ENCODE measurements at places on chromosomes 12 and 14.

DNA sequence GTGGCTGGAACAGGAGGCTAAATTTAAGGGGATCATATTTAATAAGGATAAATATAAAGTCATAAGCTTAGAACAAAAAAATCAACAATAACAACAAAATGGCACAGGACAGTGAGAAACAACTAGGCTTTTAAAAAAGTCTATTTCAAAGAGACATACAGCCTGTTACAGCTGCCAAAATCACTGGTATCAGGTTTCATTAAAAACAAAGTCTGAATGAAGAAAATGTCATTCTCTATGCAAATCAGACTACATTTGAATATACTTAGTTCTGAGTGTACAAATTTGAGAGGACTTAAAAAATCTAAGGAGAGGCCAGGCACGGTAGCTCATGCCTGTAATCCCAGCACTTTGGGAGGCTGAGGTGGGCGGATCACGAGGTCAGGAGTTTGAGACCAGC is 44.0 kb downstream of the TFCP2 start:
- H3K36me3 ChIP-seq = no peaks in the 10 kb centered on the region
- H3K4me3 ChIP-seq = no peak overlapping the region
- H3K27ac ChIP-seq = no peak overlapping the region

GRCh38 chr14:64728106-64728505 is 23.9 kb downstream of the PLEKHG3 start:
- H3K4me1 ChIP-seq = peaks cover 30% of the 10 kb centered on the region
- no peak overlapping the region for H3K27ac ChIP-seq
- DNase-seq = no peak
- H3K4me3 ChIP-seq = no peak overlapping the region
- peaks cover 17% of the 10 kb centered on the region for H3K36me3 ChIP-seq
- H3K27me3 ChIP-seq = no peaks in the 10 kb centered on the region

- peaks cover 9% of the 10 kb centered on the region for H3K4me1 ChIP-seq
- H3K36me3 ChIP-seq = no peaks in the 10 kb centered on the region
- H3K27me3 ChIP-seq = peaks cover 11% of the 10 kb centered on the region
- no peak for DNase-seq
Measured at GRCh38 chr14:61264651-61265050, 16.5 kb downstream of the TMEM30B start.

- DNase-seq = peak; percentile 52
- H3K4me3 ChIP-seq = no peak overlapping the region
- no peaks in the 10 kb centered on the region for H3K36me3 ChIP-seq
Measured at GRCh38 chr12:19643635-19644034, 204.3 kb downstream of the AEBP2 start.

DNA sequence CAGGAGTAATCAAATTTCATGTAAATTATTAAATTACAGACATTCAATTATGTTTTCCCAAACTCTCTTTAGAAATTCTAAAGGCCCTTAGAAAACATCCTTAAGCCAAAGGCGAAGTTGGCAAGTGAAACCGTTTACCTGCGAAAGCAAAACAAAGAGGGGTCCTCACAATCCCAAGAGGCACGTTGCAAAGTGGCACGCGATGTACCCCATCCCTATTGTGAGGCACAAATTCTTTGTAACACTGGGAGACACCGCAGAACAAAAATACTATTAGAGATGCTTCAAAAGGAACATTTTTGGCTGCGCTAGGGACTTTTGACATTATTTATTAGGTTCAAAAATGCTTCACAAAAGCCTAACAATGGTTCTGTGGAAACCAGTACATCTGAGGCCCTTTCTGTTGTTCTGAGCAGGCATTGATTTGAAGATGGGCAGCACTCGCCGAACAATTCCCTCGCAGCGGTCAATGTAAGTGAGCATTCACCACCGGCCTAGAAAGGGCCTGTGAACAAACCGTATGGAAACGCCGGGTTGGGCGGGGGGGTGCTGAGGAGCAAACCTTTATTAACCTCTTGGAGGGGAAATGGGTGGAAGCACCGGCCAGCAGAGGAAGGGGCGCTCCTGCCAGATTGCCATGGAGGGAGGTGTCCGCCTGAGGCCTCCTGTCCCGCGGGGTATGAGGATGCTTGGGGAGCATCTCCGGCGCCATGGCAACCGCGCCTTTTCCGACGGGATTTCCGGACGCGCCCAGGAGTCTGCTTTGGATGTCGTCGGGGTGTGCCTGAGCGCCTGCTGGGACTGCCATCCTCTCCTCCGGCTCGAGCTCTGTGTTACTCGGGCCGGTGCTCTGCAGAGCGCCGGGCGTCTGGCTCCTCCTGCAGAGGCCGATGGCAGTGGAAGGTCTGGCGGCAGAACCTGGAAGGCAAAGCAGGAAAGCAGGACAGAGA is 193.9 kb downstream of the C12orf42 start:
- H3K27me3 ChIP-seq = peaks cover 3% of the 10 kb centered on the region
- H3K27ac ChIP-seq = no peak overlapping the region
- no peak for DNase-seq
- H3K4me1 ChIP-seq = no peaks in the 10 kb centered on the region
- H3K36me3 ChIP-seq = no peaks in the 10 kb centered on the region
- no peak overlapping the region for H3K4me3 ChIP-seq

GRCh38 chr12:129036135-129036534 is 182.9 kb downstream of the GLT1D1 start:
- no peak for DNase-seq
- H3K36me3 ChIP-seq = no peaks in the 10 kb centered on the region
- H3K27me3 ChIP-seq = no peaks in the 10 kb centered on the region
- no peaks in the 10 kb centered on the region for H3K4me1 ChIP-seq

GRCh38 chr12:114186241-114187002 is 219.5 kb downstream of the TBX5 start:
- H3K4me3 ChIP-seq = no peak overlapping the region
- no peaks in the 10 kb centered on the region for H3K36me3 ChIP-seq
- H3K4me1 ChIP-seq = no peaks in the 10 kb centered on the region
- no peaks in the 10 kb centered on the region for H3K27me3 ChIP-seq
- no peak overlapping the region for H3K27ac ChIP-seq
- DNase-seq = no peak

- no peaks in the 10 kb centered on the region for H3K4me1 ChIP-seq
- H3K4me3 ChIP-seq = no peak overlapping the region
- no peak for DNase-seq
- peaks cover 93% of the 10 kb centered on the region for H3K27me3 ChIP-seq
- no peak overlapping the region for H3K27ac ChIP-seq
Measured at GRCh38 chr12:114406316-114406983, 506 bp upstream of the TBX5 start.

- H3K27ac ChIP-seq = no peak overlapping the region
- peak; percentile 35 for DNase-seq
- no peak overlapping the region for H3K4me3 ChIP-seq
Measured at GRCh38 chr14:68306934-68307789, 485.7 kb downstream of the ZFP36L1 start.

DNA sequence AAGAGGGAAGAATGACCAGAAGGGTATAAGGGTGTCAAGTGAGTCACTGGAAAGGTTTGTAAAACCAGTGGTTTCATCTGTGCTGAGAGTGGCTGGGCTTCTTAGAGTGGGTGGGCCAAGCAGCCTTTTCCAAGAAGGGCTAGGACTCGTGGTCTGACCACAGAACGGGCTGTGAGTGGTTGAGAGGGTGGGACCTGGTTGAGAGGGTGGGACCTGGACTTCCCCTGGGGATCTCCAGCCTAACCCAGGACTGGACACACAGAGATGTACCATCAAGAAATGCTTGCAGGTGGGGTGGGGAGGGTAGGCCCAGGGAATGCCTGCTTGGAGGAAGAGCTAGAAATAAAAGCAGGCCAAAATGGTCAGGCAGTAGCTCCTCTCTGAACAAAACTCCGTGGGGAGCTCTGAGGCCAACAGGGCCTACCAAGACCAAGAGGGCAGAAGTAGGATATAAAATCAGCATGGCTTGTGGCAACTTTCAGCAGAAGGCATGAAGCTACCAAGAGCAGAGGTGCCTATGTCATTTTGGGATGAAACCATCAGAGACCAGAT is 140.5 kb downstream of the FOXN3 start:
- peak; percentile 91 for DNase-seq
- no peaks in the 10 kb centered on the region for H3K27me3 ChIP-seq
- peaks cover 4% of the 10 kb centered on the region for H3K36me3 ChIP-seq
- peaks cover 5% of the 10 kb centered on the region for H3K4me1 ChIP-seq

DNA sequence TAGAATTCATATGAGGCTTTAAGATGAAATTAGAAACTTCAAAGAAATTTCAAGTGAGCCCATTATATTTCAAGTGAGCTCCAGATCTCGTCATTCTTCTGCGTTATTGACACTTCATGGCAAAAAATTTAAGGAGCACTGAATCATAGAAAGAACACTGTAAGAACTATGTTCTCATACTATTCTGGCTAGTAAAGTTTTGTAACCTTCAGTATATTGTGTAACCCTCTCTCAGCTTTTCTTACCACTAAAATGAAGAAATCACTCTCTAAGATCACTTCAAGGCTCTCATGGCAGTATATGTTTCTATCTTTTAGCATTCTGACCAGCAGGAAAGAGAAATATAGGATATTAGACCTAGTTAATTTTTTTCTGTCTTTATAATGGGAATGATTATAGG is 6.3 kb downstream of the GPHN start:
- no peaks in the 10 kb centered on the region for H3K36me3 ChIP-seq
- H3K4me1 ChIP-seq = no peaks in the 10 kb centered on the region
- DNase-seq = no peak
- no peaks in the 10 kb centered on the region for H3K27me3 ChIP-seq
- H3K4me3 ChIP-seq = no peak overlapping the region

DNA sequence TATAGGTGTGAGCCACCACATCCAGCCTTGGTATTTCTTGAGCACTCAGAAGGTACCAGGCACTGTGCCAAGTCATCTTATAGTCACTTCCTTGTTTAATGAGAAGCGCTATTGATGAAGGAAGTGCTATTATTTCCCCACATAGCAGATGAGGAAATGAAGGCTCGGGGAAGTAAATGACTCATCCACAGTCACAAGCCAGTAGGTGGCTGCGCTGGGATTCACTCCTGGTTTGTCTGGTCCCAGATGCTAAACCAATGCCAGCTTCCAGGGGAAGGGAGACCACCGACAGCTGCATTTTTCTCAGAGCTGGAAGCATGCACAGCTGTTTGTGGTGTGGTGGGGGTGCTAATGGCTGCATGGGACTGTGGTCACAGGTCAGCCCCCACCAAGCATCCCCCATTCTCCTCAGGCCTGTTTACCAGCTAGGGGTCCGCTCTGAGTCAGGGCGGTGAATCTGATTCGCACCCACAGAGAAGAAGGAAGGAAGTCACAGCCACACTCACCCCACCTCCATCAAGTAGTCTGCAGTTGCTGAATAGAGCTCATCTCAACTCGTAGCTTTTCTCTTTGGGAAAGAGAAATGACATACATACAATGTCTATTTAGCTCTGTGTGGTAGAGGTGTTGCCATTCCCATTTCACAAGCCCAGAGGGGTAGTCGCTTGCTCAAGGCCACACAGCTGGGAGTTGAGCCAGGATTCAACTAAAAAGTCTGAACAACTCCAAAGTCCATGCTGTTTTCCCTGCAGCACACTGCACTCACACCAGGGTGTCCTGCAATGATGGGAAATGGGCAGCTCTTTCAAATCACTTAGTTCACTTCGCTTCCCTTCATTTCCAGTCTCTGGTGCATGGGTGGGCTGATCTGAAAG is 6.3 kb upstream of the LTBP2 start:
- peaks cover 78% of the 10 kb centered on the region for H3K4me1 ChIP-seq
- peak overlapping the region; percentile 41 for H3K4me3 ChIP-seq
- peak overlapping the region; percentile 97 for H3K27ac ChIP-seq
- DNase-seq = peak; percentile 67
- H3K27me3 ChIP-seq = no peaks in the 10 kb centered on the region
- no peaks in the 10 kb centered on the region for H3K36me3 ChIP-seq

DNA sequence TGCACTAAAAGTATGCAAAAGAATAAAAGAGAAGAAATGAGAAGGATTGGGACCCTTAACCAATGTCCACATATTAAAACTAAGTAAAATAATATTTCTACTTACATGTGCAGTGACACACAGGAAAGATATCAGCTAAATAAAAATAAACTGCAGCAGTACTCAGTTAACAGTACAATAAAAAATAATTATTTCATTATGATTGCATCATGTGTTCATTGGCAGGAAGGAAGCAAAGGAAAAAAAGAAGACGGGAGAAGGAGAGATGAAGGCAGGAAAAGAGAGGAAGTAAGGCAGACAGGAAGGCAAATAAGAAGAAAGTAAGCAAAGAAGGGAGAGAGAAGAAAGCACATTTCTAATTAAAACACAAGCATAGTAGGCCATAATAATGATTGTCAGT is 33.0 kb downstream of the RASSF9 start:
- DNase-seq = no peak
- peaks cover 20% of the 10 kb centered on the region for H3K4me1 ChIP-seq
- no peak overlapping the region for H3K27ac ChIP-seq

- H3K4me1 ChIP-seq = no peaks in the 10 kb centered on the region
- DNase-seq = peak; percentile 16
- no peaks in the 10 kb centered on the region for H3K36me3 ChIP-seq
Measured at GRCh38 chr12:94812345-94812744, 162.0 kb upstream of the TMCC3 start.

DNA sequence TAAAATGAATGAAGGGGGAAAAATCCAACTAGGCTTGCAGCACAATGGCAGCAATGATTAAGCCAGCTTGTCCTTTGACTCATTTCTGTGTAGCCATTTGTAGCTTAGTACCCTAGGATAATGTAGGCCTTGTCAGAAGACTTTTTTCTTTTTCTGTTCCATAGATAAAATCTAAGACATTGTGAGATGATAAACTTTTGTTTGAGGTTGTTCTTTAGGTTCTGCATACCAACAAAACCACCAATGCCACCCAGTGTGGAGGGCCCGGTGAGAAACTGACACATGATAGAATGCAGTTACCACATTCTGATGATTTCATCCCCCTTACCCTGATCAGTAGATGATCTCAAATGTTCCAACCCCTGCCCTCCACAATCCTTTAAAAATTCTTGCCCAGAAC is 6.6 kb upstream of the KLRD1 start:
- no peaks in the 10 kb centered on the region for H3K36me3 ChIP-seq
- no peaks in the 10 kb centered on the region for H3K4me1 ChIP-seq
- H3K27ac ChIP-seq = no peak overlapping the region
- no peak overlapping the region for H3K4me3 ChIP-seq

DNA sequence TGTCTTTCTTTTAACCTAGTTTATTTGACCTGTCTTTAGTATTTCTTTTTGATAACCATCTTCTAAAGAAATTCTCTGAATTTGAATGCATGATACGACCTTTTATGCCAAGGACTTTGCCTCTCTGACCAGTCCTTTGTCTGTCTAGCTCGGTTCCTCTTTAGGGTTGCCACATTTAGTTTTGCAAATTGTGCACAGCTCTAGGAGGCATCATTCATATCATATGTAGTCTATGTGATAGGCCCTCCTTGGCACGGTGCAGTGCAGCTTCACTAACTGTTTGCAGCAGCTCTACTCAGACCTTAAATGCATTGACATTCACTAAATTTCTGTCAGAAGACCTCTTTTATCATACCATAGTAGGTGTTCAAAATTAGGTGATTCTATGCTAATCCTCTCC is 75.6 kb downstream of the USP15 start:
- H3K27ac ChIP-seq = no peak overlapping the region
- H3K27me3 ChIP-seq = no peaks in the 10 kb centered on the region
- H3K36me3 ChIP-seq = no peaks in the 10 kb centered on the region
- H3K4me1 ChIP-seq = no peaks in the 10 kb centered on the region
- DNase-seq = no peak
- H3K4me3 ChIP-seq = no peak overlapping the region

All from astrocyte (in vitro differentiated cells and primary cell).